ENCODE measurements at places on chromosomes 3 and 15.

DNA sequence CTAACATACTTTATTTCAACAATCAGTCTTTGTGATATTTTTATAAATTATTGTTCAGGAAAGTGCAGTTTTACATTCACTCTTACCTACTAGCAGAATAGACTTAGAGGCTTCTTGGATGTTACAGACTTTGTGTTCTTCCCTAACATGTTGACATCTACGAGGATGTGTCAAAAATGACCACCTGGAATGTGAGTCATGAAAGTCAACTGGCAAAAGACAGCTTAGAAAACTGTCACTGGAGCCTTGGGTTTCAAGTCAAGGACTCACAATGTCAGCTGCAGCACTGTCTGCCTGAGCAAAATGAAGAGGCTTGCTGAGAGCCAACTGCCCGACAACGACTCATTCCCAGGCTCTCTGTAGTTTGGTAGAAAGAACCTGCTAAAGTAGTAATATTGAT lies 91.5 kb downstream of the CERS3 start:
- no peak for DNase-seq

DNA sequence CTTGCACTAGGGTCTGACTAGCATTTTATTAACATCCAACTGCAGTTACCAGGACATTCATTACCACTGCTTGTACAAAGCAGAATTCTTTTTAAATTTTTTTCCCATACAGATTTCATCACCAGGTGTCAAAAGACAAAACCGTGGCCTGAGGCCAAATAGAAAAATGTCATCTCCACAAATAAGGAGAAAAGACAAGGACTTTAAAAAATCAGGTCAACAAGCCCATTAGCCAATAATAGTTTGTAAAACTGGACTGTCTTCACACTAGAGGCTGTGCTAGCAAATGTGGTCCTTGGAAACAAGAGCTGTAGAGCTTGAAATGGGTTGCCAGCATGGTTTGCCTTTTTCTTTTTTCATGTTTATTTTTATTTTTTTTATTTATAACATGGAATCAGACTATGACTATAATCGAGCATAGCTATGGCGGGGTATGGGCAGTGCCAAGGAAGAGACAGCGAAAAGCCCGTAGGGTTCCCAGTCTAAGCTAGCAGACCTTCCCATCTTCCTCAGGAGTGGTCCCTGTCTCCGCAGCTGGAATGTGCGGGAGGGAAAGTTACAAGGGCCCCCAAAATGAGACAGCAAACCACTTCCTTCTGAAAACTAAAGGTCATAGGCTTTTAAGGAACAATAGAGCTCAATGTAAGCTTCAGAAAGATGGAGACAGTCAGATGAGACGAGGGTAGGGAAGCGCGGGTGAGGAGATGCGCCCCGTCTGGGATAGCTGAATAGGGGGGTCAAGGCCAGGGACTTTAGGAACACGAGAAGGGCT lies 1.5 kb downstream of the PTPN9 start:
- no peak for DNase-seq

DNA sequence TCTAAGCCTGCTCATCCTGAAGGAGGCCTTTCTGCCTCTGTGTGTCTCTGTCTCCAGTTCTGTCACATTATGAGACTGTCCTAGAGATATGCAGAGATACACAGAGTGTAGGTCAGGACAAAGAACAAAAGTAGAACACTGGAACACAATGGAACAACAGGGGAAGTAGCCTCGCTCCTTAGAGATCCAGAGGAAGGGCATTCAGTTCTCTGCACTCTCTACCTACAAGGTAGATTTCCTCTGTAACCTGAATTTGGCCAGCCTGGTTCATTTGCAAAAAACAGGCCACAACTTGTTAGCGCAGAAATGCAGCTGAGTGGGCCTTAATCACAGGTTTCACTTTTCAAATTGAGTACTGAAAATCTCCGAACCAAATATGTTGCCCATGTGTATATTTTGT lies 19.4 kb downstream of the NEK10 start:
- DNase-seq = no peak

GRCh38 chr3:18062657-18063025 lies 320.2 kb upstream of the TBC1D5 start:
- no peak for DNase-seq

DNA sequence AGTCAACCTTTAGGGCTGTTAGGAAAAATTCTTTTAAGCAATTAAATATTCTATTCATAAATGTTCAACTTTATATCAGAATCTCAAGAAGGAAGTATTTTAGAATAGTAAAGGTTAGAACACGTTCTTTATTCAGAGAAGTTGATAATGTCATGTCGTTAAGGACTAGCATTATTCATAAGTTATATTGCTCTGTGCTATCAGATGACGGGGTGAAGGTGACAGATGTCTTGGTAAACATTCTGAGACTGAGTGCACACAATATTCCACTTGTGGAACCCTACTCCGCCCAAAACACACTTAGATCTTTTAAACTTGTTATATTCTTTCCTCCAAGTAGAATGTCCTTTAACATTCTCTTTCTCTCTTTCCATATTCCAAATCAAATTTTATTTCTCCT lies 7.9 kb downstream of the AP4E1 start:
- DNase-seq = no peak

- no peak for DNase-seq
Measured at GRCh38 chr15:60358935-60359682, 38.7 kb downstream of the ANXA2 start.

GRCh38 chr3:72296477-72297111 lies 511.6 kb upstream of the PROK2 start:
- no peak for DNase-seq

- DNase-seq = no peak
Measured at GRCh38 chr3:40523781-40524180, 979 bp upstream of the ZNF621 start.

- no peak for DNase-seq
Measured at GRCh38 chr15:45670511-45670910, 35.7 kb downstream of the SQOR start.

GRCh38 chr3:68447885-68448284 lies 484.5 kb downstream of the TAFA4 start:
- no peak for DNase-seq

DNA sequence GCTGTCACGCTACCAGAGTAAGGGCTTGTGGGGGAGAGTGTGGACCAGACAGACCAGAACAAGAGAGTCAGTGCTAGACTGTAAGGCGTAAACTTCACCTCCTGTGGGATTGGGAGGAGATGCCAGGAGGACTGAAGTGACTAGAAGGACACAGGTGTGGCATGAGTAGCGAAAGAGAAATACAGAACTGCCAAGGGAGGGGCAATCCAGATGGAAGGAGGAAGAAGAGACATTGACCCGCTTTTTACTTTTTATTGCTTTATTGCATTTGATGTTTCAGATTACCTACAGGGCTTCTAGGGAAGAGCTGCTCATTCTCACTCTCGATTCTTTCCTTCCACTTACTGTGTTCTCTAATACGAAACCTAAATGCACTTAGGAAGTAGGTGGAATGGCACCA lies 2.1 kb downstream of the POGLUT1 start:
- DNase-seq = no peak

- peak; percentile 0 for DNase-seq
Measured at GRCh38 chr3:170632780-170633179, 46.9 kb upstream of the SLC7A14 start.

DNA sequence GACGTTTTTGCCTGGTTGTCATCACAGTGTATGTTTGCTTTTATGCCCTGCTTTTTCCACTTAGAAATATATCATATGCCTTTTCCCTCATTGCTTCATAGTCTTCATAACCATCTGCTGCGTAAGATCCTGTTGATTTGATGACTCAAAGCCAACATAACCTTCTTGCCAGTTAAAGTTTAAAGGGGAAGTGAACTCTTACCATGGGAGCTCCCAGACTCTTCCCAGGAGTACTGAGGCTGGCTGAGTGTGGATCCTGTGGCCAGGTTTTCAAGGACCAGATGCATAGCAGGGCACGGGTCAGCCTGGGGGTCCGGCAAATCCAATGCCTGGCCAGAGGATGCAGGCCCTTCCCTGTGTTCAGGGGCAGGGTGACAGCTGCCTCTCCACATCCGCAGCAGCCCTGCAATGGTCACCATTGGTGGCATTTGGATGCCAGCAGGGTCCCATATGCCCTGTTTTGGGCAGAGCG lies 42.0 kb upstream of the SACM1L start:
- DNase-seq = no peak

DNA sequence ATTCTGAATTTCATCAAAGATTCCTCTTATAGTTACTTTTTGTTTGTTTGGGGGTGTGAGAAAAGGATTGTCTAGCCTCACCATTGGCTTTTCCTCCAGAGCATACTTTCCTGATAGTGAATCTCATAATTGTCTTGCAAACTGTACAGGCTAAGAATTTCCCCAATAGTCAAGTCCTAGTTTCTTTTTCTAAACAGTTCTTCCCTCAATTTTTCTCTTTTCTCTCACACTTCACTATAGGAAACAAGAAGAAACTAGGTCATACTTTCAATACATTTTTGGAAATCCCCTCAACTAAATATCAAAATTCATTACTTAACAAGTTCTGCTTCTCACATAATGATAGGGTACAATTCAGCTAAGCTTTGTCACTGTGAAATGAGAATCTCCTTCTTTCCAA lies 241.9 kb downstream of the IL20RB start:
- DNase-seq = no peak

- no peak for DNase-seq
Measured at GRCh38 chr3:113086560-113087461, 96.0 kb downstream of the GTPBP8 start.

- DNase-seq = peak; percentile 22
Measured at GRCh38 chr15:82921242-82921641, 31.3 kb downstream of the HOMER2 start.

- no peak for DNase-seq
Measured at GRCh38 chr3:160473221-160473620, 23.6 kb upstream of the TRIM59 start.

DNA sequence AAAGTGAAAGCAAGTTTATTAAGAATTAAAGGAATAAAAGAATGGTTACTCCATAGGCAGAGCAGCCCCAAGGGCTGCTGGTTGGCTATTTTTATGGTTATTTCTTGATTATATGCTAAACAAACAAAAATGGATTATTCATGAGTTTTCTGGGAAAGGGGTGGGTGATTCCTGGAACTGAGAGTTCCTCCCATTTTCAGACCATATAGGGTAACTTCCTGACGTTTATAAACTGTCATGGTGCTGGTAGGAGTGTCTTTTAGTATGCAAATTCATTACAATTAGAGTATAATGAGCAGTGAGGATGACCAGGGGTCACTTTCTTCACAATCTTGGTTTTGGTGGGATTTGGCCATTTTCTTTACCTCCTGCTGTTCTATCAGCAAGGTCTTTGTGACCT lies 707.9 kb downstream of the ZNF385D start:
- DNase-seq = no peak

GRCh38 chr15:85947021-85947420 lies 132.7 kb upstream of the AGBL1 start:
- DNase-seq = no peak

DNA sequence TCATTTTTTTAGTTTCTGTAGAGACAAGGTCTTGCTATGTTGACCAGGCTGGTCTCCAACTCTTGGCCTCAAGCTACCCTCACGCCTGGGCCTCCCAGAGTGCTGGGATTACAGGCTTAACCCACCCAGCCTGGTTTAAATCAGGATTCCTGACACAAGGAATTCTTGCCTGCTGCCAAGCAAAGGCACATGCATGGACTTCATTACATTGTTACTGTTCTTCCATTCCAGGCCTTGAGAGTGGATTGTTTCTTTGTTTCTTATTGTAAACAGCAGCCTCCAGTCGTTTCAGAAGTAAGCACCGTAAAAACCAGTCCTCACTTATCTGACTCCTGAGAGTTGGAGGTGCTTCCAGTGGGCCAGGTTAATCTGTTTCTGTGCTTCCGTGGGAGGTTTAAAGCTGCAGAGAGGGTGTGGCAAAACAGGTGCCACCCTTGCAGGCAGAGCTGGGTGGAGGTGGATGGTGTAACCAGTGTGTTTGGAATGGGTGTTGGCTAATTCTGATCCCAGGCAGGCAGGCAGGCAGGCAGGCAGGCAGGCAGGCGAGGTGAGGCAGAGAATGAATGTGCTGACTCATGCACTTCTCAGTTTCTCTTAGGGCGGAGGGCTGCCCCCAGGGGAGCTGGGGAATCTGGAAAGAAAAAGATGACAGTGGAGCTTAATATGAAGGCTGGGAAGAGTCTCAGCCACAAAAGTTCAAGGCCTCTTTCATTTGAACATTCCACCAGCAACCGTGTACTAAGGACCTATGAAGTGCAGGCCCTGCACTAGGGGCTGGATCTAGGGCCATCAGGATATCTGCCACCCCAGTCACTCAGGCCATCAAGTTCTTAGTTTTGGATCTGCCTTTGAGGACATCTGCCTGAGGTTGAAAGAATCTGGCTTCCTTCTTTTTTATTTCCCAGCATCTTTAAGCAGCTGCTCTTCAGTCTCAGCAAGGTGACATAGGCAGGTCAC lies 37.0 kb upstream of the CDCP1 start:
- peak; percentile 85 for DNase-seq

DNA sequence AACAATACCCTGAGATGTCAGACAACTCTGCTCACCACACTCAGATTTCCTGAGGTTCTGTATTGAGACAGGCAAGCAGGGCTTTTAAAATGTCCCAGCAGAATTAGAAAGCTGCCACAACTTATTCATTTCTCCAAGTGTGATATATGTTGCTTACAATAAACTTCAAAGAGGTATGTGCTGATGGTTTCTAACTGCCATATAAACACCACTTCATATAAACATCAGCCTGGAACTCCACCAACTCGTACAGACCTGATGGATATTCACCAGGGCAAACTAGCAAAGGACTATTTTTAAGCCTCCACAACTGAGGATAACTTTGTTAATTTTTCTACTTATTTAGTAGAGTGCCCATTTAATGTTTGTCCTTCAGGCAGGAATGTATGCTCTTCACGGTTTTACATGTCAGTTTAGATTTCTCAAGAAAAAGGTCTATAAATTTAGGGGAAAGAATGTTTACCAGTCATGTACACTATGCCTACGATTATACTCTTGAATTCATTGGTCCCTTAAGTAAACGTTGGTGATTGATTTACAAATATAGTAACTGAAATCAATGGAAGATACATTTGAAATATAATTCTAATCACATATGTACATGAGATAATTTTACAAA lies 109.6 kb upstream of the ABI3BP start:
- no peak for DNase-seq

GRCh38 chr3:111080413-111080812 lies 8.8 kb downstream of the NECTIN3 start:
- DNase-seq = no peak

GRCh38 chr3:168168743-168169142 lies 73.0 kb upstream of the GOLIM4 start:
- no peak for DNase-seq

DNA sequence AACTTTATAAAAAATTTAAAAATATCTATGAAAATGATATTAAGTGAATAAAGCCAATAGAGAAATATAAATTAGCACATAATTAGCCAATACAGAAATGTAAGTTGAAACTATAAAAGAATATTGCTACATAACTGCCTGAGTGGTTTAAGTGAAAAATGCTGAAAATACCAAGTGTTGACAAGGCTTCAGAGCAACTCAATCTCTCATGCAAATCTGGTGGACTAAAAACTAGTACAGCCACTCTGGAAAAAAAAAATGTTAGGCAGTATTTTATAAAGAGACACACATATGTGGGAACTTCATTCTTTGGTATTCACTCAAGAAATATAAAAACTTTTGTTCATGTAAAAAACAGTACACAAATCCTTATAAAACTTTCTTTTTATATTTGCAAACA lies 833.7 kb upstream of the ROBO1 start:
- DNase-seq = no peak

GRCh38 chr3:138296639-138297038 lies 33.0 kb downstream of the NME9 start:
- DNase-seq = no peak

Data from K562 (cell line).